Neural crest cell (in vitro differentiated cells): ENCODE measurements at places on chromosomes 6 and 20.
A peak's percentile ranks its signal among the peaks of the same experiment; 100 is the strongest.

- peak; percentile 12 for DNase-seq
These were observed 44.1 kb upstream of the GCM1 start for GRCh38 chr6:53192682-53193188.

DNA sequence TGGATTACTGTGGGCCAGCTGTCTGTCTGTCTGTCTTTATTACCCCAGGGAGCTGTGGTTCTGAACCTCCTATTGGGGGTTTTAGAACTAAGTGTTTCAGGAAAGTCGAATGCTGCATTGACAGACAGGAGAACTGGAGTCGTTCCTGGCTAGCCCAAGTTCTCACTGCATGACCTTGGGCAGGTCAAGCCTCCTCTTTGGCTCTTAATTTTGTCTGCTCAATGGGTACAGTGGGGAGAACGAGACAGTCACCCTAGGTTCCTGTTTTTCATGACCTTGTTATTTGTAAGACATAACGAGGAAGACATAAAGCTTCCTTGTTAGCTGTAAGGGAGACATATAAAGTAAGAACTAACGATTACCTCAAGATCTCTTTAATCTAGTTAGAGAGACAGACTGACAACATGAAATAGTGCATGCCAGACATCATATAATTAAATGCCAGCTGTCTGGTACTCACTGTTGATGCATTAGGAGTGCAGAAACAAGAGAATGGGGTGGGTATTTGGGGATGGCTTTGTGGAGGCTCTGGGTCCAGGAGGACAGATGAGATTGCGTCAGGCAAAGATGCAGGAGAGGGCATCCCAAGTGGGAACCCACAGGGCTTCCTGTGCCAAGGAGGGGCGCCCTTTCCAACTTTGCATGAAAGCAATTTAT, 3.7 kb upstream of the CCDC167 start:
- DNase-seq = no peak

GRCh38 chr6:35729722-35730121, 7.1 kb upstream of the ARMC12 start:
- DNase-seq = no peak

GRCh38 chr6:112286010-112286409, 31.6 kb upstream of the LAMA4 start:
- DNase-seq = no peak

DNA sequence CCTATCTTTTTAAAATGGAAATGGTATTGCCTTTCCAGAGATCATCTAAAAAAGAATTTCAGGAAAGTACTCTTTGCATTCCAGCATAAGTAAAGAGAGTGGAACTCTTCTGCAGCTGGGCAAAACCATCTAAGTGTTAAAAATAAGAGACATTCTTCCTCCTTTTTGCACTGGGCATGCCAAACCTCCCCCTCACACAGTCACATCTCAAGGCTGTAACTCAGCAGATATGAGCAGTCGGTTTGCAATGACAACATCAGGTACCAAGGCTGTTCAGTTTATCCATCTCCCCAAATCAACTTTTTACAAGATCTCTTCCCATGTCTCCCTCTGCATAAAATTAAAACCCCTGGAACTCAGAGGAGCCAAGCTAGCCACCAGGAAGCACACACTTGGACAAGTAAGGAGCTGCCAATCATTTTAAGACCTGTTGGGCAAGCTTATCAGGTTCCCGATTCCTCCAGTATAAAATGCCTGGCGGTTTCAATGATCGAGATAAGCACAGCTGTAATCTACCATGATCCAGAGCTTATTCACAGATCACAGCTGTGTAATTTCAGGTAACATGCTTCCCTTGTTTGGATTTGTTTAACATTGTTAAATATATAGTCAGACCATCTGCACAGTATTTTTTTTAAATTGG, 23.2 kb downstream of the ID4 start:
- DNase-seq = no peak
